ENCODE measurements at places on chromosomes 2 and 18.

GRCh38 chr2:155377266-155377680, 678.8 kb downstream of the KCNJ3 start:
- DNase-seq: no peak

DNA sequence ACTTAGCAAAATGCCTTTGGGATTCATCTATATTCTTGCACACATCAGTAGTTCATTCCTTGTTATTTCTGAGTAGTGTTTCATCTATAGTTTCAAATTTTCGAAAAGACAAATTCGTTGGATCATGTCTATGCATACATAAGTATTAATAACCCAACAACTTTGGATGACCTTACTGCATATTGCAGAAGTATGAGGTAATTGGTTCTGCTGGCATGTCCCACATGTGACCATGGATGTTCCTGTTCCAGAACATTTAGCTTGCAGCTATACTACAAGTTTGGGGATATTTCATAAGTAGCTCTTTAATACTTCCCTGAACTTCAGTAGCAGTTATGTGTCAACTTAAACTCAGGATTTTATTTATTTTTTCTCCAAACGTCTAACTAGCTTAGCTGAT, 44.9 kb downstream of the APLF start:
- DNase-seq: no peak

DNA sequence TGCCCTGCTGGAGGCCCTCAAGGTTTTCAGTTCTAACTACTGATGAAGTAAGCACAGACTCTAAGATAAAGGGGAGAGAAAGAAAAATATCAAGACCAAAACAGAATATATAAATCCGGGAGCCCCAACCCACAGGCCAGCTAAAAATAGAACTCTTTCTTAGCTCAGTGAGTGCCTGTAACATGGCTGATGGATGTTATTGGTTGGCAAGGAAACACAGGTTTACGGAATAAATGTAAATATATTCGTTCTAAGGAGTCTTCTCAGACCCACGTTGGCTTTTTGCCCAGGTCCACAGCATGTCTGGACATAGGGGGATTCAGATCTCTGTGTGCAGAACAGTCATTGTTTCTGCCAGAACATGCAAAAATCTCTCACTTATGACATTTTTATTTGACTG, 139.0 kb upstream of the SERPINE2 start:
- no peak for DNase-seq

- no peak for DNase-seq
Measured at GRCh38 chr18:49652881-49653724, 91.2 kb downstream of the LIPG start.

DNA sequence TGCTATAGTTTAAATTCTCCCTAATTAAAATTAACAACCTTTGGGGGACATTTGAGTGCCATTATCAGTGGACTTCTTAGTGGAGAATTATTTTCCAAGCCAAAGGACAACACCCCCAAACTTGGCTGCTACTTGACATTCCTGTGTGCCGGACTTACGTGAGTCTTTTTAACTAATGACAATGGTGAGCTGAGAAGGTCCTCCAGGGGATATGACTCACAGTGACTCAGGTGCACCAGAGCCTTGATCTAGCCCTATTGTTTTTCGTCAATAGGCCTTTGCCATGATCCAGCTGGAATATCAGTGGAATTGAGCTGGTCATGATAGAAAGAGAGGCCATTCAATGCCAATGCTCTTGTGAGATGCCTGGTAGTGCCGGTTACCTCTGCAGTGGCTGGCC, 118.1 kb upstream of the CXCR4 start:
- DNase-seq: no peak

- no peak for DNase-seq
Measured at GRCh38 chr2:41932241-41933045, 115.4 kb upstream of the PKDCC start.

- DNase-seq: no peak
Measured at GRCh38 chr18:11163665-11164064, 14.3 kb upstream of the PIEZO2 start.

DNA sequence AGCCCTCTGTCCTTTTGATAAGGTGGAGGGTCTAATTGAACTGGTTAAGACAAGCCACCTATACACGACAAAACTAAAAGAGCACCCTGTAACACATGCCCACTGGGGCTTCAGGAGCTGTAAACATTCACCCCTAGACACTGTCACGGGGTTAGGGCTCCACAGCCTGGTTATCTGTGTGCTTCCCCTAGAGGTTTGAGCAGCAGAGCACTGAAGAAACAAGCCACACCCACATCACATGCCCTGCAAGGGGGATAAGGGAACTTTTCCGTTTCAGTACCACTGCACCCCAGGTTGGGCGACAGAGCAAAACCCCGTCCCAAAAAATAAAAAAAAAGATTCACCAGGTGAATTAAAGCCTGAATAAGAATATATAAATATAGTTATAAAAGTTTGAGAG, 913.7 kb upstream of the ACVR2A start:
- no peak for DNase-seq

GRCh38 chr2:229869226-229869625, 52.6 kb downstream of the TRIP12 start:
- no peak for DNase-seq

- no peak for DNase-seq
Measured at GRCh38 chr2:117981810-117982209, 32.1 kb downstream of the CCDC93 start.

GRCh38 chr2:39706312-39706711, 40.6 kb downstream of the TMEM178A start:
- no peak for DNase-seq

- no peak for DNase-seq
Measured at GRCh38 chr2:230202430-230203109, 17.2 kb downstream of the SP110 start.

GRCh38 chr18:13173578-13174145, 44.9 kb upstream of the LDLRAD4 start:
- DNase-seq: no peak

DNA sequence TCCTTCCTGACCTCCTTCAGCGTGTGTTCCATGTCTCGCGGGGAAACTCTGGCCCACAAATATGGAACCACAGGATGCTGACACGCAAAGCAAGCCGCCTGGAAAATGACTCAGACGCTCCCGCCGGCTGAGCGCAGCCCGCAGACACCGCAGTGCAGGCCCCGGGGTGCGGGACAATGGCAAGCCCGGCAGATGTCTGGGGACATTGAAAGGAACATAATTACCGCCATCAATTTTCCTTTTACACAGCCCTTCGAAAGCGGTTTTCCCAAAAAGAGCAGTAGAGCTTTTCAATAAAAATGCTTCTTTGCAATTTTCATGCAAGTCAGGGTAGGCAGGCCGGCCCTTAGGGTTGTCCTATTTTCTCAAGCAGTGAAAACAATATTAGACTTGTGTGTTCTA, 159.2 kb upstream of the SH3BP4 start:
- DNase-seq: no peak

- DNase-seq: no peak
Measured at GRCh38 chr2:237120916-237121315, 35.2 kb downstream of the COPS8 start.

- DNase-seq: no peak
Measured at GRCh38 chr2:54570925-54571694, 115.0 kb downstream of the SPTBN1 start.

DNA sequence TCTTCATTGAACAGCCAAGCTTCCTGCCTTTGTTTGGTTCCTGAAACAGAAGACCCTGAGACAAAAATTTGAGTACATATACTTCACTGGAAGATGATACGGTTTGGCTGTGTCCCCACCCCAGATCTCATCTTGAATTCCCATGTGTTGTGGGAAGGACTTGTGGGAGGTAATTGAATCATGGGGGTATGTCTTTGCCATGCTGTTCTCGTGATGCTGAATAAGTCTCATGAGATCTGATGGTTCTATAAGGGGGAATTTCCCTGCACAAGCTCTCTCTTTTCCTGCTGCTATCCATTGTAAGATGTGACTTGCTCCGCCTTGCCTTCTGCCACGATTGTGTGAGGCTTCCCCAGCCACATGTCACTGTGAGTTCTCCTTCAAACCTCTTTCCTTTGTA, 76.5 kb downstream of the BABAM2 start:
- DNase-seq: no peak

- DNase-seq: no peak
Measured at GRCh38 chr2:239930871-239931771, 94.0 kb downstream of the NDUFA10 start.

- no peak for DNase-seq
Measured at GRCh38 chr2:182043021-182043420, 57.4 kb downstream of the PPP1R1C start.

DNA sequence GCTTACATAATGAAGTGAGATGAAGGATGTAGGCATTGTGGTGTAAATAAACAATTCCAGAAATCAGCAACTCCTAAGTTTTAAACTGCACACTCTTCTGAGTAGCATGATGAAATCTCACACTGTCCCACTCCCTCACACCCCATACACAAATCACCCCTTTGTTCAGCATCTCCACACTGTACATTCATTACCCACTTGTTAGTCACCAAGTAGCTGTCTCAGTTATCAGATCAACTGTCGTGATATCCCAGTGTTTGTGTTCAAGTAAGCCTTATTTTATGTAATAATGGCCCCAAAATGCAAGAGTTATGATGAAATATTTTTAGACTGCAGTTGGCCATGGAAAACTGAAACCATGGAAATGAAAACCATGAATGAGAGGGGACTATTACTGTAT, 135.7 kb downstream of the GRB14 start:
- no peak for DNase-seq

DNA sequence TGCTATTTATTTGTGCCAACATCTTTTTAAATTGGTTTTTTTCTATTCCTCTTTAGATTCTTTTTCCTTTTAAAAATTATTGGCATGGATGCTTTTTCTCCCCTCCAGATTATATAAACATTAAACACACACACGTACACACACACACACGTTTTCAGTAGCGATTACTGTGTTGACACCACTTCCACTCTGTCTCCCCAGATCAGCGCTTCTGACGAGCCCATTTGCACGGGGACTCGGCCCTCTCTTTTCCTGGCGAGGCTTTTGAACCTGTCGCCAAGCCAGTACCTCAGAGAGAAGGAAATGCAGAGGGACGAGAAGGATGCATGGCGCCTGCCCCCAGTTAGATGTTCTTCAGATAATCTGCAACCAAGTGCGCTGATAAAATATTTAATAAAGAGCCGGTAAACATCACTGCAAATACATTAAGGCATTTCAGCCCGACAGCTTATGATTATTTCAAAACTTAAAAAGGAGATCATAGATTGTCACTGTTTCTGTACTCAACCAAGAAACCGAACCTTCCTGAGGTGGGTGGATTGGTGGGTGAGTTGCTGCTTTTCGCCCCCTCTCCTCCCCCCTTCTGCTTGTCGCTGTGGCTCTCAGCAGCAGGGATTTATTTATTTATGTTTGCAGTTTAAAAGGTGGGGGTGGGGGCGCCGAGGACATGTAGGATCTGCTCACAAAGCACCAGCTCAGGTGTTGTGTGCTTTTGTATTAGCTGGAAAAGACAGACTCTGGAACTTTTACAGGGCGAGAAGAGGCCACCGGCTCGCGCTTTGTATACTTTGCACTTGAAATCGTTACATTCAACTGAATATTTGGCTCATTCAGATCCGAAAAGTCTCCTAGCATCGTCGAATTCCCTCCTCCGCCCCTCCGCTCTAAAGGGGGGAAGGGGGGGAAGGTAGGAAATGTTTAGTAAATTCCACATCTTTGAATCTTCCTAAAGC, 787 bp upstream of the TBR1 start:
- DNase-seq: no peak

- no peak for DNase-seq
Measured at GRCh38 chr2:105378921-105379383, 19.9 kb downstream of the FHL2 start.

DNA sequence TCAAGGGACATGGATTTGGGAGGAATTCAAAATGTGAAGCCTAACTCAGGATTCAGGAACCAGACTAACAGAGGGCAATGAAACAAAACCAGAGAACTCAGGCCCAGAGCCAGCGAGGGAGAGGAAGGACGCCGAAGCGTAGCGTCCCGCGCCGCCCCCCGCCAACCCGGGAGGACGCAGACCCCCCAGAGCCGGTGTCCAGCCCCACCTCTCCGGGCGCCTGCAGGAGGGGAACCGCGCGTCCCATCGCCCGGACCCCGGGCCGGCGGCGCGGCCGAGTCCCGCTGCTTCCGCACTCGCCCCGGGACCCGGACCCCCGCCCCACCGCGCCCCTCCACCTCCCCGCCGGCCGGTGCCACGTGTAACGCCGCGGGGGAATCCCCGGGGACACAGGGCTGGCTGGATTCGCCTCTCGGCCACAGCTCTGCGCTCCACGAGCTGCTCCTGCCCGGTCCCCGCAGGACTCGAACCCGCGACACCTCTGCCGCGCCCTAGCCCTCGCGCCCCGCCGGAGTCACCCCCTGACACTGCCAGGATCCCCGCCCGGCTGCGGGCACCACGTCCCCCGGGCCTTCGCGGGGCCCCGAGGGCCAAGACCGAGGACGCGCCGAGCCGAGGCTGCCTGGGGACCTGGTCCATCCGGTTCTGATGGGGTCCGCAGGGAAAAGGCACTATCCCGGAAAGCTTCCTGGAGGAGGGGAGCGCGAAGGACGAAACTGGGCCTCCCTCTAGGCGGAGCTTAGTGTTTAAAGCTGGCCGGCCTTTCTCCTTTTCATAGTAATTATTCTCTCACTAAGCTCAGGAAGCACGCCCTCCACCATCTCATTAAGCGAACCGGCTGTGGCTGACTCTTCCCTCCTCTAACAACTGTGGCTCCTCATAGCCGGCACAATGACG, 40.4 kb upstream of the FAM124B start:
- DNase-seq: no peak

DNA sequence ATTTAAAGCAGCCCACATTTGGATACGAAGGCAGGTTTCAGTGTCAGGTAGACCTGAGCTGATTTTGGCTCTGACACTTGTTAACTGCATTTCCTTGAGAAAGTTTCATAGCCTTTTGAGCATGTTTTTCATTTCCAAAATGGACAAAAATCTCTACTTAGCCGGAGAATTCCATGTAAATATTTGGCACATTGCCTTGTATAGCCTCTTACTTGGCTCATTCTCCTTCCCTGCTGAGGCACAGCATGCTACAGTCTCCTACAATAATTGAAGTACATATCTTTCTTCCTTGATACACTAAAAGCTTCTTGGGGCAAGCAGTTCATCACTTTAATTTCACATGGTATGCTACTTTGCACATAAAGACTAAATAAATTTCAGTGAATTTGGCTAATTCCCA, 772.2 kb upstream of the CHAC2 start:
- no peak for DNase-seq

DNA sequence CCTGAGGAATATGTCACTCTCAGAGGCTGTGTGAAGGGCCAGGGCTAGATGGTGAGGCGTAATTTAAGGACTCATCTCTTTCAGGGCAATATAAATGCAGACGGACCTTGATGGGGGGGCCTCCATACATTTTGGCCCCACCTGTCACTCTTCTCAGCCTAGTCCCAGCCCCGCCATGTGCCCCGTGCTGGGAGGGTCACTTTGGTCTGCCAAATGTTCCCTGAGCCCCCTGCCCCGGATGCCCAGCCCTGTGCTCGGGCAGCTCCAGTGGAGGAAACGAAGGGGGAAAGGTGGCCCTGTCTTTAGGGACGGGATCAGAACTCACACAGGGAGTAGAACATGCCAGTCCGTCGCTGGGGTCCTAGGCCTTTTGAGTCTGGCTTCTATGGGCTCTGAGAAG, 168.6 kb downstream of the KLHL29 start:
- no peak for DNase-seq

- no peak for DNase-seq
Measured at GRCh38 chr2:176106581-176107539, at the start of gene HOXD11. TSS of gene HOXD11 (plus strand) at chr2:176107280. CDS start at chr2:176107356, 76 bp downstream.

- no peak for DNase-seq
Measured at GRCh38 chr2:4900861-4901770, 791.1 kb upstream of the SOX11 start.

- DNase-seq: no peak
Measured at GRCh38 chr18:49565612-49566011, 3.8 kb downstream of the LIPG start.

Data from activated CD8-positive, alpha-beta memory T cell treated with anti-CD3 and anti-CD28 coated beads for 1 hour (primary cell).